ENCODE measurements at places on chromosomes 13 and 19.

DNA sequence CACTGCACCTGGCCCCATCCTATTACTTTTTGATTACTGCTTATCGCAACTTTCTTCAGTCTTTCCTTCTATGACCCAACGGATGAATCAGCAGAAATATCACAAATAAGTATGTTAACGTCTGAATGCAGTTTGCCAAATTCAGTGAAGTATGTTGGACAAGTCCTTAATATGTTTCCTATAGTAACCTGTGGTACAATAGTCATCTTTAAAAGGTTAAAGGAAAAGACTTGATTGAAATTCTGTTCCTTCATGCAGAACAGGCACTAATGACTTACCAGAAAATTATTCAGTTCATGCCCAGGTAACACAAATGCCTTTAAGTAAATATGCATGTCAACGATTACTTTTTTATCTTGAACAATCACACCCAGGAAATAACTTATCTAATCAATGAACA, 242.6 kb downstream of the KCTD12 start:
- DNase-seq: no peak

- DNase-seq: no peak
Measured at GRCh38 chr19:4062419-4063368, 4.0 kb downstream of the ZBTB7A start.

- no peak for DNase-seq
Measured at GRCh38 chr13:93460005-93460404, 233.4 kb downstream of the GPC6 start.

- DNase-seq: no peak
Measured at GRCh38 chr19:34459614-34460013, 21.9 kb upstream of the WTIP start.

- DNase-seq: no peak
Measured at GRCh38 chr13:34474187-34474868, 467.7 kb upstream of the NBEA start.

GRCh38 chr13:99258210-99258860, at the start of gene GPR18:
Gene GPR18, minus strand, starts transcription at chr13:99258379. Its CDS starts 2,507 bp downstream, at chr13:99255872.
- peak; percentile 74 for DNase-seq

DNA sequence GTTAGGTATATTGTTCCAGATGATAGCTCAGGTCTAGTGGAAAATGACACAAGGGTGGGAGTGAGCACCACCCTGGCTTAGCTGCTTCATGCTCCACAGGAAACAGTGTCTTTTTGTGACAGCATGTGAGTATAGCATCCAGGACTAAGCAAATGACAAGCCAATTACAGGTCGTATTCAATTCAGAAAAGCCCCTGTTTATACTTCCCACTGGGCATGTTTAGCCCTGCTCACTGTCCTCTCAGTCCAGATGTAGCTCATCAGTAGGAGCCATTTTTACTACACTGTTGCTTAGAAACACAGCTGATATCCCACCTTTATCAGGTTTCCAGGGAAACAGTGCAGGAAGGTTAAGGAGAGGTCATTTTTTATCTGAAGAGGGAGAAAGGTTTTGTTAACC, 8.0 kb downstream of the ABHD13 start:
- DNase-seq: no peak

- no peak for DNase-seq
Measured at GRCh38 chr19:17109962-17110598, 34.5 kb downstream of the MYO9B start.

DNA sequence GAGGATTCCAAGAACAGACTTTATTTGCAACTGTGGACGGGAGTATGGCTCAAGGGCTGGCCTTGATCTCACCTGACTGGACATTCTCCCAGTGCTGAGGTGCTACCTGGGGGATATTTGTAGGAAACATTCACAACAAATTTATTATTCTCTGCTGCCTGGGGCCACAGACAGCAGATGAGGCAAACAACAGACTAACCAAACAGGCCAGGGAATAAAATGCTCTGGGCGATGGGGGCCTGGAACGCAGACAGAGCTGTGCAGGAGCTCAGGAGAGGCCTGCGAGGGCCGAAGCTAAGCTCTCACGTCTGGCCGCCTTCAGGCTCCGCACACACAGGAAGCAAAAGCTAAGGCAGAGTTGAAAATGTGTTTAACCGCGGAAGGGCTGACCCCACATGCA, 7.8 kb downstream of the PLPP2 start:
- no peak for DNase-seq

- DNase-seq: no peak
Measured at GRCh38 chr19:34794066-34794960, 21.3 kb upstream of the ZNF599 start.

DNA sequence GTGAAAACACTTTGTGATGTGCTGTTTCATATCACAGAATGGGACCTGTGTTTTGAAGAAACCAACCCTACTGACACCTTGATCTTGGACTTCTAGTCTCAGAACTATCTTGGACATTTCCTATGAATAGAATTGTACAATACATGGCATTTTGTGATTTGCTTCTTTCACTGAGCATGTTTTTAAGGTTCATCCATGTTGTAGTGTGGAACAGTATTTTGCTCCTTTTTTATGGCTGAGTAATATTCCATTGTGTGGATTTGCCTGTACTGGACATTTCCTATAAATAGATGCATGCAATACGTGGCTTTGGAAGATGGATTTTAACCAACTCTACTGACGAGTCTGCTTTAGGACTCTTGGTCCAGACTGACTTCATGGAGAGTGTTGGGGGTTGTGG, 46.8 kb downstream of the VAV1 start:
- no peak for DNase-seq

GRCh38 chr13:37109051-37109678, 3.7 kb upstream of the CSNK1A1L start:
- no peak for DNase-seq

DNA sequence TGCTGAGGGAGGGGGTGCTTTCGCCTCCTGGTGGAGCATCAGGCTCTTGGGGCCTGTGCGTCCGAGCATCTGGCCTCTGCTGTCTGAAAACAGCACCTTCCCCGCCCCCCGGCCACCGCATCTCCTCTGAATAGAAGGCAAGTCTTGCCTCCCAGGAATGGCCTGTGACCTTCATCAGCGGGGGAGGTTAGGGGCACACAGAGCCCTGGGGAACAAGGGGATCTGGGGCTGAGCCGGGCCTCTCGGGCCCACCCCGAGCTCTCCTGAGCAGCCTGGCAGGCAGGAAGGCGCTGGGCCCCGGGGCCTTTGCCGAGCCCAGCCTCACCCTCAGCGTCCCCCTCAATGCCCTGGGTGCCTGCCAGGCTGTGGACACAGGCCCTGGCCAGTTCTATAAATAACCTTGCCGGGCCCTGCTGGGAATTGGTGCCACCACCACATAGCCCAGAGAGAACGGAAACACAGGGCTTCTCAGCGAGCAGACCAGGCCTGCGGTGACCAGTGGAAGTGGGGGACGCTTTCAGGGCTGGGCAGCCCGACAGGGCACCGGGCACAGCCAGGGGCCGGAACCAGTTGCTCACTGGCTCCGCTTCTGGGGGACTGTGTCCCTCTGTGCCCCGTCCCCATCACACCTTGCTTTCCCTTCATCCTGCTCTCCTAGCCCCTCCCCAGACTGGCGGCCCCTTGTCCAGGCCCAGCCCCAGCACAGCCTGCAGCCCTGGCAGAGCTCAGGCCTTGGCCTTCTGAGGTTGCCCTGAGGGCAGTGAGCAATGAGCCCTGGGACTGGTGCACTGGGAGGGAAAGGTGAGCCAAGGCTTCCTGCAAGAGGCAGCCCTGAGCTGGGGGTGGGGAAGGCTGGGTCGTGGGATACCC, 9.5 kb downstream of the STK11 start:
- DNase-seq: no peak

DNA sequence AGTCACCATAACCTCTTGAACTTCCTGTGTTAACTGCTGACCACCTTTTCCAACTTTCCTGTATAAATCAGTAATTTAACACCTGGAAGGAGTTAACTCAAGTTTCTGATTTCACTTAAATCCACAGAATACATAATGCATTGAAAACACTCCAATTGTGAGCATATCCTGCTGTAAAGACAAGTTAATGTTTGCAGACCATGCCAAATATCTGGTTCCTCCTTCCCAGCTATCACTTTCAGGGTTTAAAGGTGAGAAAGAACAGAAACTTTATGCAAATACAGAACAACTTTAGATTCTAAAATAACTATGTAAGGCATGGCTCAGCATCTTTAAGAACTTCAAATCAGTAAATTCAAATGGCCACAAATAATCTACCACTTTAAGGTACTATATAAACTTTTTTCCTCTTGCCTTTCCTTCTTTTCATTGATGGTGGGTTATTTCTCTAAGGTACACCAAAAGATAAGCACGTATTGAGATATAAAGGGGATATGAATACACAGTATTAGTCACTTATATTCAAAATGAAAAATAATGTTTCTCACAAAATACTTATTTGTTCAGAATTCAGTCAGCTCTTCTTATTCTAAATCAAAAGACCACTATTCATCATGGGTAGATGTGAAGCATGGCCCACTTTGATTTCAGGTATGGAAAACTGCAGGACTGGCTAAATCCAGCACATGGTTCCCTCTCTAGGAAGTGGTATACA, 6.6 kb upstream of the TPTE2 start:
- no peak for DNase-seq

DNA sequence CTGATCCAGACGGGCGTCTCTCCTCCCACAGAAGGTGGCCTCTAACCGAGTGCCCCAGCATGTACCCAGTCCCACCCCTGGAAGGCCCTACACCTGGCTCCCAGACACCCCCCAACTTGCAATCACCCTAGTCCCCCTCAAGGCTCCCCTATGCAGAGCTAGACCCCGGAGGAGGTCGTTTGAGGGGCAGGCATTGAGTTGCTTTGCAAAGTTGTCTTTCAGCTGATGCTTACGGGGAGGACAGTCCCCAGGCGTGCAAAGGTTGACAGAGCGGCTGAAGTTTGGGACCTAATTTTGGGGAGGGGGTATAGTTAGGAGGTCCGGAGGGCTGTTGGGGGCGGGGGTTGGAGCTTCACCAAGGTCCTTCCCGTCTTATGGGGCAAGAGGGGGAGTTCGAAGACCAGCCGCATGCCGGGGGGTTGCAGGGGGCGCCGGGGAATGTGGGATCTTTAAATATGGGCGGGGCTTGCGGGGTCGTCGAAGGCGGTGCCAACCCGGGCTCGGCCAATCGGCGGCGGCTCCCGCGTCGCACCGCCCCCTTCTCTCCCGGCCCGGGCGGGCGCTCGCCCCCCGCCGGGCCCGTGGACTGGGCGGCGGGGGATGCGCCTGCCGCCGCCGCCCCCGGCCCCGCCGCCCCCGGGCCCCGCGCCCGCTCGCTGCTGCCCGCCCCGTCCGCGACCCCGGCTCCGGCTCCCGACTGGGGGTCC, at the start of gene KCNN1:
KCNN1 (plus strand) TSS at position 558 of the 707 bp plus-strand sequence. CDS start 6,782 bp downstream, outside the sequence.
- DNase-seq: no peak

- no peak for DNase-seq
Measured at GRCh38 chr19:7515645-7516151, at the start of gene ZNF358. Gene ZNF358, plus strand, starts transcription at chr19:7516103. Its CDS starts 3,140 bp downstream, at chr19:7519243.

DNA sequence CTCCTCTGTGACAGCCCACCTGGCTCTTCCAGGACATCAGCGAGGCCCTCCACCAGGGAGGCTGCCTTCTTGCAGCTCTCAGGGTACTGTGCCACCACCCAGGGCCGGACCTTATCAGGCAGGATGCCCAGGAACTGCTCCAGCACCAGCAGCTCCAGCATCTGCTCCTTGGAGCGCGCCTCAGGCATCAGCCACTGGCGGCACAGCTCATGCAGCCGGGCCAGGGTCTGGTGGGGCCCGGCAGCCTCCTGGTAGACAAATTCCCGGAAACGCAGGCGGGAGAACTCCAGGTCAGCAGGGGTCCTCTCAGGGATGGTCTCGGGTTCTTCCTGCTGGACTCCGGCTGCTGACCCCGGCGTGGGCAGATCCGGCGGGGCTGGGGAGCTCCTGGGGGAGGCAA, 8.2 kb downstream of the ZSCAN18 start:
- DNase-seq: no peak

GRCh38 chr13:71864986-71865873, 1.8 kb downstream of the DACH1 start:
- DNase-seq: no peak

DNA sequence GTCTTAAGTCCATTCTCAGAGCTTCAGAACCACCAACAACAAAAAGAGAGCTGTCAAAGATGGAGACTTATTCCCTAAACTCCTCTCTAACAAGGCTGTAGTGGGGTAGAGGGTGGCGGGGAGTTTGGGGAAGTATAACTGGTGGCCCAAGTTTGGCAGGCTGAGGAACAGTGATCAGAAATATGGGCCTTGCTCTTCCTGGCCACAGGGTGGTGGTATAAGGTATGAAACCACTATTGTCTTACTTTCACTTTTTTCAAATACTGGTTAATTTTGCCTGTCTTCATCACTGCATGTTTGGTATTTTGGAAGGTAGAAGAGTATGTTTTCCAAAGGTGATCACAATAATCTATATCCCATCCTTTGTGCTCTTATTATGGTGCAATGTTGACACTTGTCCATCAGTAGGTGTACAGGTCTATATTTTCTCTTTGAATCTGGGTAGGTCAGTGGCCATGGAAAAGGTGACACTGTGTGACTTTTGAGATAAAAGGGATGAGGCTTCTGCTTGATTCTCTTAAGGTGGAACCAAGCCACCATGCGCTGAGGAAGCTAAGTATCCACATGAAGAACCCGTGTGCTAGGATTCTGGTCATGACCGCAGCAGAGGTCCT, 23.2 kb upstream of the GPC5 start:
- peak; percentile 41 for DNase-seq

All from CD4-positive, CD25-positive, alpha-beta regulatory T cell (primary cell).